ENCODE measurements at places on chromosomes 12 and 14.

DNA sequence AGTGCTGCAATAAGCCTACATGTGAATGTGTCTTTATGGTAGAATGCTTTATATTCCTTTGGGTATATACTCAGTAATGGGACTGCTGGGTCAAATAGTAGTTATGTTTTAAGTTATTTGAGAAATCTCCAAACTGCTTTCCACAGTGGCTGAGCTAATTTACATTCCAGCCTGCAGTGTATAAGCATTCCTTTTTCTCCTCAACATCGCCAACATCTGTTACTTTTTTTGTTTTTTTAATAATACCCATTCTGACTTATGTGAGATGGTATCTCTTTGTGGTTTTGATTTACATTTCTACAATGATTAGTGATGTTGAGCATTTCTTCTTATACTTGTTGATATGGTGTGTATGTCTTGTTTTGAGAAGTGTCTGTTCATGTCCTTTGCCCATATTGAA lies 1186.2 kb downstream of the BCL11B start:
- DNase-seq, result no peak

DNA sequence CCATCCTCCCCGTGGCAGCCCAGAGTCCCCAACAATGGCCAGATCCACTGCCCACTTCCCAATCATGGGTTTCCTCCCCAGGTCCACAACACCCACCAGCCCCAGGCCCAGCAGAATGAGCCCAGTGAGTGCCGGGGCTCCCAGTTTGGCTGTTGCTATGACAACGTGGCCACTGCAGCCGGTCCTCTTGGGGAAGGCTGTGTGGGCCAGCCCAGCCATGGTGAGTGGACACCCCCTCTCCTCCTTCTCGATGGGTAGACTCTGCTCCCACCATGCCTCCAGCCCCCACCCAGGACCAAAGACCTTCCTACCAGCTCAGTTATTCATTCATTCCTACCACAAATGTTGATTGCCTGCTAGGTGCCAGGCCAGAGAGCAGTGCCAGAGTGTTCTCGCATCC lies 23.8 kb downstream of the PAPLN start:
- no peak for DNase-seq

GRCh38 chr12:5565933-5566599 lies 134.2 kb downstream of the NTF3 start:
- DNase-seq, result no peak

- DNase-seq, result no peak
Measured at GRCh38 chr14:68427550-68427890, 365.3 kb downstream of the ZFP36L1 start.

DNA sequence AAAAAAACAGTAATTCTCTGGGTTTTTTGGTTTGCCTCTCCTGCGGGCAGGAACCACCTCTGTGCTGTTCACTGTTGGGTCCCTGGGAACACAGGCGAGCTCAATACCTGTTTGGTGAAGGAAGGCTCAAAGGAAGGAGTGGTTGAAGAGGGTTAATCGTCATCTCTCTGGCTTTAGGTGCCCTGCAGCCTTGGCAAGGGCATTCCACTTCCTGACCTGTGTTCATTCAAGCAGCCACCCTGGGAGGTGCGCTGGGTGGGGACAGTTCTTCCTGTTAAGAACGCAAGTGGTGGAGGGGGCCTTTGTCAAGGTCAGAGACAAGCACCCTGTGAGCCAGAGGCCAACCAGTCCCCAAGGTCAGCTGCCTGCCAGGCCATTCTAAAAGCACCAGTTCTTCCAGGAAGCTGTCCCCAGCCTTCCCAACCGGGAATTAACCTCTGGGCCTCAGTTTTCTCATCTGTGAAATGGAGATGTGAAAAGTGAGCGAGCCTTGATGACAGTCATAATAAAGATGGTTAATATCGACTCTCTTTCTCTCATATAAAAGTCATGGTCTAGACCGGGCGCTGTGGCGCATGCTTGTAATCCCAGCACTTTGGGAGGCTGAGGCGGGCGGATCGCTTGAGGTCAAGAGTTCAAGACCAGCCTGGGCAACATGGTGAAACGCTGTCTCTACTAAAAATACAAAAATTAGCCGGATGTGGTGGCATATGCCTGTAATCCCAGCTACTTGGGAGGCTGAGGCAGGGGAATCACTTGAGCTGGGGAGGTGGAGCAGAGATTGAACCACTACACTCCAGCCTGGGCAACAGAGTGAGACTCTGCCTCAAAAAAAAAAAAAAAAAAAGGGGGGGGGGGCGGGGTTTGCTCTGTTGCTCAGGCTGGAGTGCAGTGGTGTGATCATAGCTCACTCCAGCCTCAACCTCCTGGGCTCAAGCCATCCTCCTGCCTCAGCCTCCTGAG lies 6.1 kb downstream of the RHOF start:
- DNase-seq, result no peak

- no peak for DNase-seq
Measured at GRCh38 chr12:60281522-60281921, 685.7 kb downstream of the SLC16A7 start.

GRCh38 chr12:131176926-131177325 lies 223.2 kb downstream of the ADGRD1 start:
- DNase-seq, result no peak

DNA sequence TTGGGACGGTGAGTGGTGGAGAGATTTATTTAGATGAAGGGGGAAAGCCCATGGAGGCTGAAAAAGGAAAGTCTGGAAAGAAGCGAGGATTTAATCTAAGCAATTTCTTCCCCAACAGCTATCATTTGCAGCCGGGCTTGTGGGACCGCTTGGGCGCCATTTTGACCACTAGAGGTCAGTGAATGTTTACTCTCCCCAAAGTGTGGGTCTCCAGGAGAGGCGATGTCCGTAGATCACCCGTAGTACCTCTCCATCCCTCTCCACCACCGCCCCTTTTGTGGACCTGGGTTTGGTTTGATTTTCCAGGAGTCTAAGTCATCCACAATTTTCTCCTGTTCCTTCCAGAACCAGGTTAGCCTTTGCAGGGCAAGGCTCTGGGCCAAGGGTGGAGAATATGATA lies 91.2 kb upstream of the PARP11 start:
- no peak for DNase-seq

- DNase-seq, result no peak
Measured at GRCh38 chr12:8057839-8058238, 8.3 kb downstream of the C3AR1 start.

DNA sequence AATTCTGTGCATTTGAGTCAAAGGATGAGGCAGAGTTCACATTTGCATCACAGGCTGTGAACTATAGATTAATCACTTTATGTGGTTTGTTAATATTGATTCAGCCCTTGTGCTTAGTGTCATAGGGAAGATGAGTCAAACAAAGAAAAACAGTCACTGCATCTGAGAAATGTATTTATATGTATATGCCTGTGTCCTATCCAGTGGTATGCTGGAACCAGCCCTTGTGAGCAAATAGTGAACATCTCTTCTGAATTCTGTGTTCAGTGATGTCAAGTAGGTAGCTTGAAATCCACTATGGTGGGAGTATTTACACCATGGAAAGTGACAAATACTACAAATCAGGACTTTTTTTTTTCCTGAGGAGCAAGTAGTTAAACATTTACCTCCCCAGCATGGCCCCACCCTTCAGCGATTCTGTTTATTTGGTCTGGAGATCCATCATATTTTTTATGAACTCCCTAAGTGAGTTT lies 128.5 kb downstream of the HMGA2 start:
- DNase-seq, result no peak

DNA sequence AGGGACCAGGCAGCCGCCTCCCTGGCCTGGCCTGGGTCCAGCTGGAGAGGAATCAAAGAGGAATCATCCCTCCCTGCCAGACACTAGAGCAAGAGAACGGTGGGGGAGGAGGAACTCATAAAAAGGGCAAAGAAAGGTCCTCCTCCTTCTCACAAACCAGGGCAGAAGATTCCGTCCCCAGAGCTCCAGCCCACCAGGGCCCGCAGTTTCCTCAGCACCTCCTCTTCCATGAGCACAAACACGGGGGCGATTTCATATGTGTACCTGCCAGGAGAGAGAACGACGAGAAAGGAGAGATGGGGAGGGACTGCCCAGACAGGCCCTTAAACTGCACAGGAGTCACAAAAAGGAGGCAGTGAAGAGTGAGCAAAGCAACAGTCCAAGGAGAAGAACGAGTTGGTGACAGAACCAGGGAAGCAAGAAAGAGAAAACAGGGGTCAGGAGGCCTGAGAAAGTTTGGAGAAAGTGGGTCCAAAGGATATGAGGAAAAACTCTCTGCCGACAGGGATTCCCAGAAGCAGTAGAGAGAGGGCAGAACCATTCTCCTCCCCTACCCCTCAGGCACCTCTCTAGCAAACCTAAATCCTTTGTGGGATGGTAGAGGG lies 8.7 kb upstream of the ZNF740 start:
- DNase-seq, result no peak

DNA sequence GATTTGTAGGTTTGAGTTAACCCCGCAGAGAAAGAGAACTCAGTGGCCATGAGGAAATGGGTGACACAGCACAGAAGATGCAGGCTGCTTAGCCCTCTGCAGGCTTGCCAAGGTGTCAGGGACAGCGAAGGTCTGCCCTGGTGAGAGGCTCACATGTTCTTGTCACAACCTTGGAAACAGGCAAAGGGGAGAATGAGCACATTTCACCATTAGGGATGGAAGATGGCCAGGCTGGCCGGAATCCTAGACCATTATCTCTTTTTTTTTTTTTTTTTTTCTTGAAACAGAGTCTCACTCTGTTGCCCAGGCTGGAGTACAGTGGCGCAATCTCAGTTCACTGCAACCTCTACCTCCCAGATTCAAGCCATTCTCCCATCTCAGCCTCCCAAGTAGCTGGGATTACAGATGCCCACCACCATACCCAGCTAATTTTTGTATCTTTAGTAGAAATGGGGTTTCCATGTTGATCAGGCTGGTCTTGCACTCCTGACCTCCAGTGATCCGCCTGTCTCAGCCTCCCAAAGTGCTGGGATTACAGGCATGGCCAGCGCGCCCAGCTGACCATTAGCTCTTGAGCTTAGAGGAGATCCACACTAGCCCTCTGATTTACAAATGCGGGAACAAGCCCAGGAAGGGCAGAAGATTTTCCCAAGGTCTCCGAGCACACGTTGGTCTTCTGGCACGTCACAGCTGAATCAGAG lies 34.6 kb downstream of the LTBP2 start:
- no peak for DNase-seq

- no peak for DNase-seq
Measured at GRCh38 chr12:118371321-118372282, 1.1 kb downstream of the TAOK3 start.

DNA sequence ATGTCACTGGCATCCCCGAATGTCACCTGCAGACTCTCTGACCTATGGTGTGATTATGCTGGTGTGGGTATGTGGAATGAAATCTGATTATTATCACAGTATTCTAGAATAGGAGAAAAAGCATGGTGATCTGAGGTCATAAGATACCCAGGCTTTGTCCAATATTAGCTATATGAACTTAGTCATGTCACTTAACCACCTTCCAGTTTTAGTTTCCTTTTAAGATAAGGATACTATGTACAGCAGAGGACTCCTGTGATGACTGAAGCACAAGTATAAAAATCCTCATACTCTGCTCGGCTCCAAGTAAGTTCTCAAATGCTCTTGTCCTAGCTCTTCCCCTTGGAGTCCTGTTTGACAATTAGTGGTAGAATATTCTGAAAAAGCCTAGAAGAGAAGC lies 2.8 kb downstream of the GNS start:
- no peak for DNase-seq

GRCh38 chr14:106518054-106518943 lies 991.9 kb downstream of the TMEM121 start:
- DNase-seq, result peak; percentile 76

GRCh38 chr14:34682787-34683321 lies 31.5 kb downstream of the CFL2 start:
- DNase-seq, result no peak

Data from activated CD4-positive, alpha-beta T cell treated with anti-CD3 and anti-CD28 coated beads for 1 hour (primary cell).